Fibroblast of gingiva (primary cell): ENCODE measurements at places on chromosomes 1 and 21.

GRCh38 chr1:210321131-210321530, 7.6 kb upstream of the HHAT start:
- no peak for DNase-seq

DNA sequence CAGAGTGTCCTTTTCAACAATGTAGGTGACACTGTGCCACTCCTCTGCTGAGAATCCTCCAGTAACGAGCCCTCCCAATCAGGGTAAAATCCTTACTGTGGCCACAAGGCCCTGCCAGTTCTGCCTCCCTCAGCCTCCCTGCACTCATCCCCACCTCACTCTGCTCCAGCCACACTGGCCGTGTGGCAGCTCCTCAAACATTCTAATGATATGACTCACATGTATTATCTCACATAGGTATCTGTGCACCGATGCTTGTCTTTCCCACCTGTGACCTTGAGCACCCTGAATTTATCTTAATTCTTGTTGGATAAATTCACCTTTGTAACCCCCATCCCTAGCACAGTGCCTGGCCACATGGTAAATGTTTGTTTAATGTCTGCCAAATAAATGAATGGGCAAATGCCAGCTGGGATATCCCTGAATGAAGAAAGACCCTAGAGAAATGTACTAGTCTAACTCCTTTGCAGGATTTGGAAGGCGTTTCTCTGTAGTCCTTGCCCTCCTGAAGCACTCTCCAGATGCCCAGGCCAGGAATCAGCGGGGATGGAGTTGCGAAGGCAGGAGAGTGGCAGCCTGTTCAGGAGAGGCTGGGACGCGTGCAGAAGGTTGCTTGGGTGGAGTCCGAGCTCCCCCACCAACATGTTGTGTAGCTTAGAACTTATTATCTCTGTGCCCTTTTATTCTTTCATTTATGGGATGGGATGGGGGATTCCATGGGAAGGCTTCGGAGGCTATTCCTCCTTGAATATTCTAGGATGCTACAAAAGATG, 106.0 kb downstream of the TMEM53 start:
- no peak for DNase-seq

GRCh38 chr1:201763455-201764140, 65.4 kb upstream of the IPO9 start:
- DNase-seq = peak; percentile 73

DNA sequence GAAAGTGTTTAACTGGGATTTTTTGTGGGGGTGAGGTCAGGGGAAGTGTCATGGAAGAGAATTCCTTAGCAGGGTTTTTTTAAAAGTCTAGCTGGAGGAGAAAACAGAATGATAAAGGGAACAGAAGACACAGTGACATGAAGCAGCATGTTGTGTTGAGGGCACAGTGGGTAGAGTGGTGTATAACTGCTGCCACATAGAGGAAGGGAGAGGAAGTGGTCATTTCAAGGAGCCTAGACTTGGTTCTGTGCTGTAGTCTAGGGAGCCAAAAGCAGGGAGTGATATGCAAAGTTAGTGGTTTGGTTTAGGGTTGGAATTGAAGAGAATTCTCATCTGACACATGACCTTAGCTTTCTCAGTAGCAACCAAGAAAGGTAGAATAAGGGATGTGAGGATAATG, 10.2 kb downstream of the EEIG2 start:
- DNase-seq = no peak

GRCh38 chr1:3541465-3541864, 69.8 kb downstream of the MEGF6 start:
- no peak for DNase-seq

DNA sequence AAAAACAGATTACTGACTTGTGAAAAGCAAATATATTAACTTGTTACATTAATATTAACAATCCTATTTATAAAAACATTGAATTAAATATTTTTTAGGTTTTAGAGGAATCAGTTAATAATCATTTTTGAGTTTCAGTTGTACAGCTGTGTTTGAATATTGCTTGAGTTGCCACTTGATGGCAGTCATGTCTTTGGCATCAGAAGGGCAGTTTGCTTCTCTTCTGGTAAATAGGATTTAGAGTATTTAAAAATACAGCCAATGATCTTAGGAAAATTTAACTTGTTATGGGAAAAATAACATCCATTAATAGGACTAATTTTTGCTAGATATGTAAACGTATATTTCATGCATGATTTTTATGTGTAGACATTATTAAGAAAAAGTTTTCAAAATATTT, 234.1 kb downstream of the NCAM2 start:
- DNase-seq = peak; percentile 63

- DNase-seq = no peak
These were observed 37.9 kb downstream of the WNT4 start for GRCh38 chr1:22104865-22105437.

- peak; percentile 99 for DNase-seq
These were observed 60.5 kb upstream of the CR2 start for GRCh38 chr1:207393610-207394009.

GRCh38 chr21:38478782-38479181, 19.5 kb downstream of the ERG start:
- DNase-seq = no peak

DNA sequence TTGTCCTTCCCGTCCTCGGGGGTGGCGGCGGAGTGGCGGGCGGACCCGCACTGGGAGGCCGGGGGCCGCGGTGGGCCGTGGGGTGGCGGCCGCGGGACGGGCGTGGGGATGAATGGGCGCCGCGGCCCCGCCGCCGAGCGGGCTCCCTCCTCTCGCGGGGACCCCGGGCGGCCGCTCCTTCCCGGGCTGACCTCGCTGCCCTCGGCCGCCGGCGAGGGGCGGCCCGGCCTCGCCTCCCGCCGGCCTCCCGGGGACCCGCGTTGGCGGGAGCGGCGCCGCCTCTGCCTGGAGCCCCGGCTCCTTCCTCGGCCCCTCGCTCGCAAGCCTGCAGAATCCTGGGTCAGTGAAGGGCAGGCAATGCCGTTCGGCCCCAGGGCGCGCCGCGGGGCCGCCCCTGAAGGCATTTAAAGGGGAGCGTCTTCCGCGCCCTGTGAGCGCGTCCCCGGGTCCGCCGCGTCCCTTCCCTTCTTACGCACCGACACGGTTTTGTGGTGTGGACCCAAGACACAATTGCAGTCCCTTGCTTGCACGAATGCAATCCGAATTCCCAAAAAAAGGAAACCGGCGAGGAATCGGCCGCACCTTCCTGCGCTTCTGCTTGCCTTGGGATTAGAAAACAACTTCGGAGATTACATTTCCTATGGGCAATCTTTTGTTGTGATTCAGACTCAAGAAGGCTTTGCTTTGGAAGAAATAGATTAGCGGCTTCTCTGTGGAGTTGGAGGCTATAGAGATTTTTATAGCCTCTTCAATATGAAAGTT, 776 bp downstream of the ITSN1 start:
- DNase-seq = peak; percentile 15

GRCh38 chr1:158059984-158060383, 66.5 kb downstream of the KIRREL1 start:
- DNase-seq = no peak

DNA sequence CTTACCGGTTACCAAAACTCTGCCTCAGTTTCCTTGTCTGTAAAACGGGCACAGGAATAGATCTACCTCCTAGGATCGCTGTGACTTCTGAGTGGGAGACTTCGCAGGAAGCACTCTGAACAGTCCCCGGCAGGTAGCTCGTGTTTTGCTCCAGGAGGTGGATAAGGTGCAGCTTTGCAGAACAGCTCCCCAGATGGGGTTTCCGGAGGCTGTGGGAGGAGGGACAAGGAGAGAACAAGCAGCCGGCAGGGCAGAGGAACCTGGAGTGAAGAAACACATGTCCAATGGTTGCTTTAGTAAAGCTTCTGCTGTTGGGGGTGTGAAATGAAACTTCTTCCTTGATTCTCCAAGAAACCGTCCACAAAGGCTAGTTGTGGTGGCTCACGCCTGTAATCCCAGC, 95.5 kb upstream of the TARDBP start:
- no peak for DNase-seq

DNA sequence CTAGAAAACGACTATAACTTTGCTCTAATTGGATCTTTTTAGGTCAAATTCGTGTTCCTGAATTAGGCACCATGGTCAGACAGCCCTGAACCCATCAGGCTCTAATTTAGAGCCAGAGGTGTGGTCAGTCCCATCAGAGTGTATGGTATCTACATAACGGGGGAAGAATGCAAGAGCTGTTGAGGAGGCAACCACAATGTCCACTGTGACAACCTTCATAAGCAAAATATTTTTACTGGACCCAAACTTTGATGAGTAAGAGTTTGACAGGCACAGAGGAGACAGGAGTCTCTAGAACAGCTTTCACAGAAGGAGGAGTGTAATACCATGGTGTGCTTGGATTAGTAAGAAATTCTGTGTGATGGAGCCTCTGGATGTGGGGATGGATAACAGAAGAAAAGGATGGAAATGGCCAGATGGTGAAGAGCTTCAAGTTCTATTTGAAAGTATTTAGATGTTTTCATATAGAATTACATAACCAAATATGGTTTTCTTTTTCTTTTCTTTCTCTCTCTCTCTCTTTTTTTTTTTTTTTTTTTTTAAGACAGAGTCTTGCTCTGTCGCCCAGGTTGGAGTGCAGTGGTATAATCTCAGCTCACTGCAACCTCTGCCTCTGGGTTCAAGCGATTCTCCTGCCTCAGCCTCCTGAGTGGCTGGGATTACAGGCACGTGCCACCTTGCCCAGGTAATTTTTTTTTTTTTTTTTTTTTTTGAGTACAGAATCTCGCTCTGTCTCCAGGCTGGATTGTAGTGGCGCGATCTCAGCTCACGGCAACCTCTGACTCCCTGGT, 24.9 kb downstream of the UBE2U start:
- DNase-seq = no peak

GRCh38 chr1:235910357-235911299, 43.9 kb upstream of the LYST start:
- DNase-seq = peak; percentile 94

GRCh38 chr1:185483664-185484450, 166.8 kb upstream of the IVNS1ABP start:
- peak; percentile 98 for DNase-seq

DNA sequence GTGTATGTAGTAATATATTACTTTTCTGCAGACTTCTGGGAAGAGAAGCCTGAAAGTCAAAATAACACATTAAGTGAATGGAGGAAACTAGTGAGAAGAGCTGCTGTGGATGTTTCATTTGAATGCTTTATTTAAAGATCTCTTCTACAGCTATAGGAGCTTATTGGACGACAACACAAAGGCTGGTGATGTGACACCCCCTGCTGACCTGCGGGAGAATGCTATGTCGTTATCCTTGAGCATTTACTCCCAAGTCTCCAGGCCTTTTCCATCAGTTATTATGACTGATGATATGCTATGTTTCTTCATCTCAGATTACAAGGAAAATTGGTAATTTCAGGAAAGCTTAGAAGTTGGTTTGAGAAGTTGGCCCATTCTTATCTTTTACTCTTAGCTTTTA, 22.3 kb upstream of the PLA2G4A start:
- DNase-seq = no peak

DNA sequence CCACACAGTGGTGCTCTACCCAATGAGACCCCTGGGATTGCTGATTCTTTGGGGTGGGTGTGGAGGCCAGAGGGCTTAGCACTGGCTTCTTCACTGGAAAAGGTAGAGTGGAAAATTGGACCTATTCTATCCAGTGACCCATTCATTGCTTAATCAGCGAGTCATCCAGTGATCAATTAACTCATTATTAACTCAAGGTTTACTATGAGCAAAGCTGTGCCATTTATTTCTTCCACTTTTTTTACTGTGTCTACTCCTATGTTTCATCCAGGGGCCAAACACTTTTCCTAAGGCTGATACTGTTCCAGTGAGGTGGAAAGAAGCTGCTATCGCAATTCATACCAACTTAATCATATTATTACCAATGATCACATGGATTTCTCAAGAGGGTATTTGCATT, 363.9 kb downstream of the RPS6KC1 start:
- DNase-seq = no peak

DNA sequence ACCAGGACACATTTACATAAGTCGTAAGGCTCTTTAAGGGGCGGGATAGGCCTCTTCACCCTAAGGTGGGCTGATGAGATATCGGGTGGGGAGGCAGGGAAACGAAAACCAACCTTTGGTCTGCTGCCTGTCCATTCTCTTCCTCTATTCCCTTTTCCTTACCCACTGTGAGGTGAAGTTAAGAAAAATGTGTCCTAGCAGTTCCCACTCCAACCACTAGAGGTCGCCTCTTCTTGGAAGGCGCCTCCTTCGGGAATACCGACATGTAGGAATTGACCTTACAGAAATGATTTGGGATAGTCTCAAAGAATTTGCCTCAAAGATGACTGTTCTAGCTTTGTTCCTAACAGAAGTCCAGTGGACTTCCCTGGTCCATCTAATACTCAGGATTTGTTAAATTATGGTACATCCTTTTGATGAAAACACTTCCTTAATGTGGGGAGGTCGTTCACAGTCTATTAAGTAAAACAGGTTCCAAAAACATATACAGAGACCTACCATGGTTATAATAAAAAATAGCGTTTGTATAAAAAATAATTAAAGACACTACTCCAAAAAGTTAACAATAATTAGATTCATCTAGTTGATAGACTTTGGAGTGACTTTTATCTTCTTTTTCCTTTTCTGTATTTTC, 14.1 kb downstream of the AZIN2 start:
- DNase-seq = peak; percentile 62

DNA sequence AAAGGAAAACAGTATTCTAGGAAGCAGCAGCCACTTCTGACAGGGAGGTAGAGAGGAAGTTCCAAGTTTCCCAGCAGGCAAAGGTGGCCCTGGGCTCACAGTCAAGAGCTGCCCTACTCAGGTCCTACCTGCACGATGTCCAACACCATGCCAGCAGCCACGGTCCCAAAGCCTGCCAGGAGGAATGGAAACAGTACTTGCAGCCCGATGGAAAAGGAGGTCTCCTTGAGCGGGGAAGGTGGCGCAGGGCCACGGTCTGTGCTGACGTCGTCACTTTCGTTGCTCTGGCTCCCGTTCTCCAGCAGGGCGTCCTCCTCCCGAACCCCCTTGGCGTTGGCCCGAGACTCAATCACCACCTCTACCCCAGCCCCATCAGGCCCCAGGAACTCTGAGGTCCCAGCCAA, 3.1 kb downstream of the SLC41A1 start:
- DNase-seq = no peak

DNA sequence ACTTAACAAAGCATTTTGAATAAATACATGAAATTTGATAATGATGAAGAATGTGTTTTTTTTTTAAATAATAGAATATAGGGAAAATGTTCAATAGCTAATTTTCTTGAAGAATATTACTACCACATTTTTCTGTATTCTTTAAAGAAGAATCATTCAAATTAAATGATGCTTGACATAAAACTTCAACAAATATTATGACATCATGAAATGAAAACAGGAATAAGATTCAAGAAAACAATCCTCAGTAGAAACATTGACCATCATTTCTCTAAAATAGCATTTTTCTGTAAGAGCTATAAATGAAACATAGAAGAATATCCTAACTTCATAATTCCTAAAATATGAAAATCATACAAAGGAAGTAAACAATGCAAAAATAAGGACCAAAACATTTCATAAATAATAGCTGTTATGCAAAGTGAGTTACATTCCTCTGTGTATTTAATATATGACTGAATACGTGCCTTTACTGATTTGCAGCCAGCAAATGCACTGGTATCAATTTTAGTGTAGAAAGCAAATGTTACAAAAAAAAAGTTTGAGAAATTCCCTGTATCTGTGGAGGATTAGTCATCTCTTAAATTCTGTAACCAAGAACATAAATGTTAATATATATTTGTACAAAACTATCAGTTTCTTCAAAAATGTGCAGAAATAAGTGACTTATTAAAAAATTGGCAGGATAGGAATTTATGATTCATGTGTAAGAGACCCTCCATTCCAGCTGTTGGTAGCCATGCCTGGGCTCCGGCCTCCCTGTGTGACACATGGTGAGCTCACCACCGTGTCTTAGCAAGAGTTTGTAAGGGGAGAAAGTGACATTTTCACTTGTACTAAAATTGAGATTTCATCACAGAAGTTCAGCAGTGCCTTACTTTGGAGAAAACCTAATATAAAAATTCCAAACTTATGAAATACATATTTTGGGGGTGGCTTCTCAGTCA, 15.0 kb upstream of the PTPN14 start:
- DNase-seq = peak; percentile 90
